ENCODE measurements at places on chromosomes 1 and 21.

- DNase-seq, result no peak
Observed at GRCh38 chr1:29117381-29117780, 6.3 kb downstream of the TMEM200B start.

- DNase-seq, result no peak
Observed at GRCh38 chr21:16572032-16572431, 842.2 kb downstream of the USP25 start.

DNA sequence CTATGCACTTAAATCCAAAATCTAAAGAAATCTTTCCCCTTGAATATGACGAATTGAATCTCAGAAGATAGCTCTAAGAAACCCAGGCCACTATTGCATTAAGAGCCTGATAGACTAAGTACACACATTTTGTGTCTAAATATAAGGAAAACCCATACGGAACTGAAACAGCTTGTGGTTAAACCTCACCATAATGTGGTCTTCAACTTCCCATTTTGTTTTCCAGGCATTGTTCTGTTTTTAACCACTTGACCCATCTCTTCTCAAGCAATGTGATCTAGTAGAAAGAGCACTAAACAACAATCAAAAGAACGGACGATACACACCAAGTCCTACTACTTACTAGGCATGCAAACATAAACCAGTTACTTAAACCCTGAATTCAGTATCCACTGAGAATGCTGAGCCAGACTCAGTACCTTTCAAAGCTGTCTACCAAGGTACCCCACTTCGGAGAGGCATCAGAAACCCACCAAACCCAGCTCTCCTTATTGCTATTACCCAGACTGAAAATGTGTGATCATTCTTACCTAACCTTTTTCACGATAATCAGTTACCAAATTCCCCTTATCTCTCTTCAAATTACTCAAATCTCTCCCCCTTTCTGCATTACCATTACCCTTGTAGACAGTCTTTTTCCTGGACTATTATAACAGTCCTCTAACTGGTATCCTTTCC, 12.8 kb downstream of the OTUD7B start:
- no peak for DNase-seq

GRCh38 chr1:28934676-28935075, 20.3 kb downstream of the EPB41 start:
- DNase-seq, result no peak

DNA sequence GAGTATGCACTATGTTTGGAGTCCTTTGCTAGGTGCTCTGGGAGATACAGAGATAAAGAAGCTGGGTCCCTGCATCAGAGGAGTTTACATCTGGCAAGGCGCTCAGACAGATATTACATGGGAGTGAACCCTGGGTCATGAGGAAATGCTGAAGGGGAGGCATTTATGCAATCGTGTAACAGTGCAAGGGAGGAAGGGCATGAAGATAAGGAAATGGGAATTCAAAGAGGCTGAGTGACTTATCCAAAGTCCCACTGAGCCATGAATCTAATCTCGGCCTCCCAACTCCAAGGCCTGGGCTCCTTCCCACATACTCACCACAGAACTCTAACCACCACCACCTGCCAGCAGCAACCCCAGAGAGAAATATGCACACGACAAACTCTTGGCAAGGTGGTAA, 51.6 kb downstream of the FAM163A start:
- no peak for DNase-seq

- DNase-seq, result peak; percentile 64
Observed at GRCh38 chr1:67713057-67713846, 28.3 kb downstream of the GADD45A start.

GRCh38 chr1:41576206-41576605, 91.7 kb upstream of the EDN2 start:
- DNase-seq, result no peak
